ENCODE measurements at places on chromosomes 5 and 9. TPM values are rescaled to one million over a fixed set of nuclear protein-coding genes. Genes with fewer than 3 reads are reported as not detected.

DNA sequence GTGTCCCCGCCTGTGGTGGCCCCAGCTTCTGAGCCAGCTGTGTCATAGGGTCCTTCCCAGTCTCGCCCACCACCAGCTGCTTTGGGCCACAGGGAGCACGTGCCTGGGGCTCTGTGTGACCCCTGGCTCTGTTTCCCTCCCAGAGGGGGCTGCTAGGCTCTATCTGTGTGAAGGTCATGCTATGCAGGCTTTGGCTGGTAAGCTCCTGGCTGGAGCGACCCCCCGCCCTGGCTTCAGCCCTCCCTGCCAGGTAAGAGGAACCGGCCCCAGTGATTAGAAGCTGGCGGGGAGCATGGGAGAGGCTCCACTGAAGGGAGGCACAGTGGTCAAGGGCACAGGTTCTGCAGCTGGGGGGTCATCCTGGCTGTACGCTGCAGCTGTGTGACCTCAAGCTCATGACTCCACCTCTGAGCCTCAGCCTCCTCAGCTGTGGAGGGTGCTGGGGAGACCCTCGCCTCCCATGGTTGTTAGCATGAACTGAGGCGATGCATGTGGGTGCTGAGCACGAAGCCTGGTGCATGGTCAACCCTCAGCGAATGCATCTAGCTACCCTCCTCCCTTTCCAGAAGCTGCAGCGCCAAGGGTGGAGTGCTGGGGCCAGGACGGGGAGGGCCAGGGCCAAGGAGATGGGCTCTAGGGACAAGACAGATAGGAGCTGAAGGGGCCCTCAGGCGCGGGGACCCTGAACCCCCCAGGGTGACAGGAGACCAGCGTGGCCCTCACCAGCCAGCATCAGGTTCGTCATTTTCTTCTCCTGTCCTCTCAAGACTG is 163.8 kb upstream of the MVB12B start:
- DNase-seq, result no peak

ANKRD34B gene
- total RNA-seq, result not detected

SPINK5 gene
- 7.5 TPM for total RNA-seq

ACTBL2 gene
- not detected for total RNA-seq
